ENCODE measurements at places on chromosomes 5 and 9.

- DNase-seq = no peak
These were observed 112.4 kb downstream of the ASTN2 start for GRCh38 chr9:117302487-117302886.

DNA sequence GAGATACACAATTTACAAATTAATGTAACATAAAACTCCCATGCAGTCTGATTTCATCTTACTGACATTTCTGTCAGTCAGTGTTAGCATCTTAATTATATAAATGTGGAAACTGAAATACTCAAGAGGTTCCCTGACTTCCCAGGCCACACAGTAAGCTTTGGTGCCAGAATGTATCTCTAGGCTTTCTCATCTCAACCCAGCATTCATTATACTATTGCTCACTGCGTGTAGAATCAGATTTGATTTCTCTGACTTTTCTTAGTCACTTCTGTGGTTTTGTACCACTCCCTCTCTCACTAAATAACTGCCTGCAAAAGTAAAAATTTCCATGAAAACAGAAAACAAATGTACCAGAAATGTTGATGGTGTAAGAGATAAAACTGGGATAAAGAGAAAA lies 31.7 kb upstream of the CDKN2B start:
- peak; percentile 51 for DNase-seq

DNA sequence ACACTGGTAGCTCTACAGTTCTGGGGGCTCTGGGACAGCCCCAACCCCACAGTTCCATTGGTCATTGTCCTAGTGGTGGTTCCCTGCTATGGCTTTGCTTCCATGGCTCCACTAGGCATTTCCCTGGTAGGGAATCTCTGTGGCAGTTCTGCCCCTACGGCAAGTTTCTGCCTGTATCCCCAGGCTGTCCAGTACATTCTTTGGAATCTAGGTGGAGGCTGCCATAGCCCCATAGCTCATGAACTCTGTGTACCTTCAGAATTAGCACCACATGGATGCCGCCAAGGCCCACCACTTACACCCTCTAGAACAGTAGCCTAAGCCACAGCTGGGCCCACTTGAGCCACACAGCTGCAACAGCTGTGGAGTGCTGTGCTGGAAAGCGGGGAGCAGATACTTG lies 3.3 kb upstream of the GOLM1 start:
- no peak for DNase-seq

- DNase-seq = no peak
These were observed 53.4 kb downstream of the PFDN1 start for GRCh38 chr5:140249536-140249935.

DNA sequence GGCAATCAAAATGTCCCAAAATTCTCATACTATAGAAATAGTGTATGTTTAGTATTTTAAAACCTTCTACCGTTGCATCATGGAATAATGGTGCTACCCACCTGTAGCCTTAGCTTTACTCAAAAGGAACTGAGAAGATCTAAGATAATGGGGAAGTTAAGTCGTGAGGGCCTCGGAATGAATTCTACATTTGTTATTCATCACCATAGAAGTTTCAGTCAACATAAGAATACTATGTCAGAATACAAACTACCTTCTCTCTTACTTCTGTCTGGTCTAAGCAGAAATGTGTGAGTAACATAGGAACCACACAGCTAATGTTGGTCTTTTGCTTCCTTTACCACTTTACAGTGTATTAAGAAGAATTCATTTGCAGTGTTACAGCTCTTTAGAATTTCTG lies 43.2 kb downstream of the RFK start:
- no peak for DNase-seq

DNA sequence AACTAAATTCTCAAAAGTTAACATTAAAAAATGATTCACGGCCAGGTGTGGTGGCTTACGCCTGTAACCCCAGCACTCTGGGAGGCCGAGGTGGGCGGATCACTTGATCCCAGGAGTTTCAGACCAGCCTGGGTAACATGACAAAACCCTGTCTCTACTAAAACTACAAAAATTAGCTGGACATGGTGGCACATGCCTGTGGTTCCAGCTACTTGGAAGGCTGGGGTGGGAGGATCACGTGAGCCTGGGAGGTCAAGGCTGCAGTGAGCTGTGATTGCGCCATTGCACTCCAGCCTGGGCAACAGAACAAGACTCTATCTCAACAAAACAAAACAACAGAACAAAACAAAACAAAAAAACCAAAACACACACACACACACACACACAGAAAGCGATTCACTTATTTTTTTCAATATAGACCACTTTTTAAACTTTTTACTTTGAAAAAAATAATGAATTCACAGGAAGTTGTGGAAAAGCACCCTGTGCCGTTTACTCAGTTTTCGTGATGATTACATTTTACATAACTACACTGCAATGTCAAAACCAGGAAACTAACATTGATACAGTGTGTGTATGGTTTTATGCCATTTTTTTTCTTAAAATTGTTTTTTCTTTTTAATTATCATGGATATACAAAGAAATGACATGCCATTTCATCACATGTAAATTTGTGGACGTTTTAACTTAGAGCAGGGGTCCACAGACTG lies 73.7 kb downstream of the TENT4A start:
- peak; percentile 60 for DNase-seq

GRCh38 chr5:146082798-146083197 lies 22.6 kb downstream of the PLAC8L1 start:
- DNase-seq = no peak

- no peak for DNase-seq
These were observed 180.6 kb downstream of the GABRG2 start for GRCh38 chr5:162248107-162248713.

- no peak for DNase-seq
These were observed 133.3 kb downstream of the KIAA0825 start for GRCh38 chr5:94485067-94485466.
